ENCODE measurements at places on chromosomes 4 and X.

- no peak for DNase-seq
Measured at GRCh38 chr4:149102765-149103164, 660.6 kb upstream of the NR3C2 start.

DNA sequence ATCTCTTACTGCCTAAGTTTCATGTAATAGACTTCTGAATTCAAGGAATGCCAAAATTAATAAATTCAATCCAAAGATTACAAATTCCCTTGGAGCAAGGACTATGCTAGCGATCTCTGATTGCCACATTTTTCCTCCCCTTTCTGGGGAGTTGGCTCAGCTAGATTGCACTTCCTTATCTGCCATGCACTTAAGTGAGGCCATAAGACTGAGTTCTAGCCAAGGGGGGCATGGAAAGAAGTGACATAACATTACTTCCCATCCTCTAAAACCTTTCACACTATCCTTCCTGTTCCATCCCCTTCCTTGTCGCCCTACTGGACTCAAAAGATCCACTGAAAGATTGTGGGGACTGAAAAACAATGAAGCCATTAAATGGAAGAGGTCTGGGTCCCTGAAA is 53.8 kb upstream of the TXK start:
- no peak for DNase-seq

GRCh38 chrX:42934020-42934726 is 156.2 kb upstream of the PPP1R2C start:
- DNase-seq, result no peak

GRCh38 chr4:57985161-57985560 is 875.0 kb upstream of the IGFBP7 start:
- DNase-seq, result no peak

GRCh38 chr4:183328832-183329231 is 6.6 kb upstream of the CLDN24 start:
- no peak for DNase-seq
